EH (cell line): ENCODE measurements at places on chromosomes 13 and 19.

DNA sequence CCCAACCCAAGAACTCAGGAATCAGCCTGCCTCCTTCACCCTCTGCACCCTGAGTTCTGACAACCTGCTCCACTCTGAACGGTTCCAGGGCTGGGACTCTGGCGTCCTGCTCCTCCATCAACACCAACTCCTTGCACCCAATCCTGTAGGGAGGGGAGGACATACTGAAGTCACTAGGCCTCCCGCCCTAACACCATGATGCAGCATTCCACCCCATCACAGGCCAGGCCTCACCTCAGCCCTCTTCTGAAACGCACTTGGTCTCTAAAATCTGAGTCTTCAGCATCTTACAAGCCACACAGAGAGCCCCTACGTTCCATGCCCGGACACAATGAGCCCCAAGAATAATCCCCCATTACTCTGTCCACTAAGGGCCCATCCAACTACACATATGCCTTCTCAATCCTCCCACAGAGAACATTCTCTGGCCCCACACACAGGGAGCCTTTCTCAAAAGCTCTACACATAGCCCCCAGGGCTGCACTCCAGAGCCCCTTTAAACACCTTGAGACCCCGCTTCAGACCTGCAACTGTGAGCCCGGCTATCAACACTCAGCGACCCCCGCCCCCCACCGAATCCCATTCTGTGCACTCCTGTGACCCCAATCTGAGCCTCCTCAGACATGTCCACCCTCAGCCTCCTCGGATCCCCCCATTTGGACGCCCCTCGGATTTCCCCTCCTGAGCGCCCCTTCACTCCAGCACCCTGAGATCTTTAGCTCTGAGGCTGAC, 567 bp downstream of the ALKBH6 start:
- DNase-seq, result no peak

DNA sequence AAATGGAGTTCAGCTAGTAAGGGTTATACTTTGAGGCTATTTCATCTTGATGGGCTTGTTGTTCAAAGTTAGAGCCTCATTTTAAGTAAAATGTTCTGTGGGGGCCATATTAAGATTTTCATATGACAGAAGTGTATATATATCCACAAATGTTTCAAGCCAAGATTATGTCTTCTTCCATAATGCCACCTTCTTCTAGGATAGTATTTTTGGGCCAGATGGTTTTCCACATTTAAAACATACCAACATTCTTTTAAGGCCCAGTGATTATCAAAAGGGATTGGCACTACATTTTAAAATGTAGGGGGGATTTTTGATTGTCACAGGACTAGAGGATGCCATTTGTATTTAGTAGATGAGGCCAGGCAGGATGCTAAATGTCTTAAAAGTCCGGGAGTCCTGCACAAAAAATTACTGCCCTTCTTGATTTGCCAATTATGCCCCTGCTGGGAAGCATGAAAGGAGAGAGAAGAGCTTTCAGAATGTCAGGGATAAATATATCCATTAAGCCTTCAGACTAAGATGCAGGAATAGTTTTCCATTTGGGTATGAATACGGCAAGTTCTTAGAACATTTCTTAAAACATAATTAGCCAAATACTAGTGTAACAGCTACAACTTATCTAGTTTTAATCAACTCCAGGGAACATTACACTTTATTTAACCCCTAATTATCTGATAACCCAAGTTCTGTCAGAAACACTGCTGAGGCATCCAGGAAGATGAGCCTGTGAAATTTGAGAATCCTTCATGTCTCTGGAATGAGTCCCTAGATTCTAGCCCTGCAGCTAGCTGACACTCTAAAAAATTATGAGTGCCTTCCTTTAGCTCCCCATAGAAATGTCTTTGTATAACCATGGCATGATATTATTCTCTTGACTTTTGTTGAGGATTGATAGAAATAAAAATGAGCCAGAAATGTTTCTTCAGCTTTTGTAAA, 34.0 kb downstream of the ITM2B start:
- peak; percentile 54 for DNase-seq

GRCh38 chr19:51699170-51699569, 6.0 kb downstream of the SPACA6 start:
- DNase-seq, result no peak

GRCh38 chr13:110575322-110576069, 14.0 kb upstream of the RAB20 start:
- DNase-seq, result peak; percentile 52

DNA sequence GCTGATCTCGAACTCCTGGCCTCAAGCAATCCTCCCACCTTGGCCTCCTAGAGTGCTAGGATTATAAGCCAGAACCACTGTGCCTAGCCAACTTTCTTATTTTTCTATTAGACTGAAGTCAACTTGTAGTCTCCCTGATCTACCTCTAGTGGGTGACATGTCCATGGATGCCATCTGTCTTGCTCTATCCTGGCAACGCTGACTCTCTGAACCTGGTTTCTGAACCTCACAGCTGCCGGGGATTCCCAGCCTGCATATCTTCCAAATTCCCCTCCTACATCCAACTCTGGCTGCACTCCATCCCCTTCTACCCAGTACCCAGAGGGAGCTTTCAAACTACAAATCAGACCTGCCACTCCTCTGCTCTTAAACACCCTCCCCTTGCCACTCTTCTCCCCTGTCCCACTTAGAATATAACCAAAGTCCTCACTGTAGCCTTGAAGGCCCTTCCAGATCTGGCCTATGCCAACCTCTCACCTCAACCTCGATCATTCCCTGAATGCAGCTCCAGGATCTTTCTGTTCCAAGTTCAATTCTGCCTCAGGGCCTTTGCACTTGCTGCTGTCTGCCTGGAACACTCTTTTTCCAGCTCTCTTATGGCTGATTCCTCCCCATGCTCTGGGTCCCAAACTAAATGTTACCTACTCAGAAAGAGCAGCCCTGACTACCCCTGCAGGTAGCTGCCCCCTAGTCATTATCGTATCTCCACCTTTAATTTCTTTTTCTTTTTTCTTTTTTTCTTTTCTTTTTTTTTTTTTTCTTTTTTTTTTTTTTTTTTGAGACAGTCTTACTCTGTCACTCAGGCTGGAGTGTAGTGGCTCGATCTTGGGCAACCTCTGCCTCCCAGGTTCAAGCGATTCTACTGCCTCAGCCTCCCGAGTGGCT, 2.2 kb downstream of the CLIP3 start:
- peak; percentile 54 for DNase-seq

DNA sequence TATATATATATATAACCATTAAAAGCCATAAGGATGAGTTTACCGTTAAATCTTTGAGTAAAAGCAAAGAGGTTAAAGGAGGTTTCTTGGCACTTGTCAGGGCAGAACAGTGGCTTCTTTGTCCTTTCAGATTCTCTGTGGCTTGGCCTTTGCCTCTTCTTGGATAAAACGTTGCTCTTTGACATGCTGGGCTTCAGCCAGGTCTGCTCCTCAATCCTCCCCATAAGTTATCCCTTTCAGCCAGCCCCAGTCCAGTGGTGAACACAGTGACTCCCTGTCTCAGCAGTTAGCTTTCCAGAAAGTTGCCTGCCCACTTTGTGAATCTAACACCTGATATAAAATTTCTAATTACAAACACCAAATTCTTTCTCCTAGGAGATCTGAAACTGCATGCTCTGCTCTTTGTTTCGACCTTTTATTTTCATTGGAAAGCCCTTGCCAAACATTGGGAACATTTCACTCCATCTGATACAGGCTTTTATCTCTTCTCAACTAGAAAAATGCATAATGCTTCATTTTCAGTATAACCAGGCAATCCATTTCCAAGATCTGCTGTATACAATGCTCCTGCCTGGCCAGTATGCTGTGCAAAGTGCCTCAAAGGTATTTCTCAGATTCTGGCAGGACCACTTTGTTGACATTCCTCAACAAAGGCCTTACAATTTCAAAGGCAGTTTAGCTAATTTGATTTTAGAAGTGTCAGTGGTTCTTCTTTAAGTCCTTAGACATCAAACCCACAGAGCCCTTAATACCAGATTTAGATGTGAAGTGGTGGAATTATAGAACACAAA, 16.2 kb upstream of the MED4 start:
- DNase-seq, result no peak

DNA sequence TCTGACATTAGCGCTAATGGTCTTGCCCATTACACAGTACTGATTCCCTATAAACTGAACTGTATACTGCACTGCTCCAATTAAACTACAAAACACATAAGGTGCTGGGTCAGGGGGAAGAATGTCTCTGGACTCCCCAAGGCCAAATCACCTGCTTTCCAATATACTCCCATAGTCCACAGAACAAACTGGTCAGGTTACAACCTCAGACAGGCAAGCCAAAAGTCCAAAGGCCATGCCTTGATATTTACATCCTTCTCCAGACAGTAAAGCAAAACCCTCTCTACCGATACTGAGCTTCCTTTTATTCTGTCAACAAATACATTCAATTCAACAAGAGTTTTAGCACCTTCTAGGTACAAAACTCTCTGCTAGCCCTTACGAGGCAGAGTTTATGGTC, 8.9 kb downstream of the ZNF541 start:
- no peak for DNase-seq

DNA sequence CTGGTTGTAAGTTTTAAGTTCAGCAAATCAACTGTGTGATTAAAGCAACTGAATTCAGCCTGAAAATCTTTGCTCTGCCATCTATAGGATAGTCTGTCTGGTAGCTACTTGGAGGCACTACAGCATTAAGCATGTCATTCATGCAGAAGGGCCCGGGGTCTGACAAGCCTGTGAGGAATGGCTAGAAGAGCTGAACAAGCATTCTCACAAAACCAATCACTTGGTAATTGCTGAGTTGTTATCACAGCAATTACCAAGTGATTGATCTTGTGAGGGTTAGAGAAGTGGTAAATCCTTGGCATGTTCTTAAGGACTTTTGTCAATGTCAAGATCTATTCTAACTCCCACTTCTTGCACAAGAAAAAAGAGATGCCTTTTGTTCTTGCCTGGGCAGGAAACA, 356.1 kb downstream of the FGF14 start:
- no peak for DNase-seq

DNA sequence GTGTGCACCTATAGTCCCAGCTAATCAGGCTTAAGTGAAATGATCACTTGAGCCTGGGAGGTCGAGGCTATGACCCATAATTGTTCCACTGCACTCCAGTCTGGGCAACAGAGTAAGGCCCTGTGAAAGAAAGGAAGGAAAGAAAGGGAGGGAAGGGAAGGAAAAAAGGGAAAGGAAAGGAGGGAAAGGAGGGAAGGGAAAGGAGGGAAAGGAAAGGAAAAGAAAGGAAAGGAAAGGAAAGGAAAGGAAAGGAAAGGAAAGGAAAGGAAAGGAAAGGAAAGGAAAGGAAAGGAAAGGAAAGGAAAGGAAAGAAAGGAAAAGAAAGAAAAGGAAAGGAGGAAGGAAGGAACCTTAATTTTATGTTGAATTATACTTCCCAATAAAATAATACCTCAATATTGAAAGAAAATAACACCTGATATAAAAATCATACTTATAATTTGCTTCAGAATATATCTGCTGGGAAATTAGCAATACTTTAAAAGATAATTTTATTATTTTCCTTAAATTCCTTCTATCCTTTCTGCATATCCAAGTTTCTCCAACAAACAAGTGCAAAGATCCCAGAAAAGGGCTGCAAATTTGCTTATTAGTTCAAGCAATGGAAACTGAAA, 177.3 kb downstream of the KLF12 start:
- no peak for DNase-seq

DNA sequence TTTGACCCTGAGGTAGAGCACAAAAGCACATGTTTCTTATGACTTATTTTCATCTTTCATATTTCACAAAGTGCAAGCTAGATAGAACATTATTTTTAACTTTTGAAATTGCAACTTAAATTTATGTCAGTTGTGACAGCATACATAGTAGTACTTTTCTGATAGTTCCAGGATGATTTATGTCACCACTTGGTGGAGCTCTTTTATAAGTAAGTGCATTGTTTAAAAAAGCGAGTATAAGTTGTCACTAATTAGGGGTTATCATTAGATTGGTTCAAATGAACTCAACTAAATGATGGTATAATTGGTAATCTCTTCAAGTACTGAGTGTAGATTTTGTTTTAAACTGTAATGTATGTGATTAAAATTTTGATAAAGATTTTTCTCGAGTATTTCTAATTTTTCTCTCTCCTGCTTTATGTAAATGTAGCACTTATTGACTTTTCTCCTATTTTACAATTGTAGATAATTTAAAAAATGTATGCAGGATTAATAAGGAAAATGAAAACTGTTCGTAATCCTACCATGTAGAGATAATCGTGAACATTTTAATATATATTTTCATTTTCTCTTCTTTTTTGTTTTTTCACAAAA, 31.1 kb downstream of the RB1 start:
- peak; percentile 57 for DNase-seq

DNA sequence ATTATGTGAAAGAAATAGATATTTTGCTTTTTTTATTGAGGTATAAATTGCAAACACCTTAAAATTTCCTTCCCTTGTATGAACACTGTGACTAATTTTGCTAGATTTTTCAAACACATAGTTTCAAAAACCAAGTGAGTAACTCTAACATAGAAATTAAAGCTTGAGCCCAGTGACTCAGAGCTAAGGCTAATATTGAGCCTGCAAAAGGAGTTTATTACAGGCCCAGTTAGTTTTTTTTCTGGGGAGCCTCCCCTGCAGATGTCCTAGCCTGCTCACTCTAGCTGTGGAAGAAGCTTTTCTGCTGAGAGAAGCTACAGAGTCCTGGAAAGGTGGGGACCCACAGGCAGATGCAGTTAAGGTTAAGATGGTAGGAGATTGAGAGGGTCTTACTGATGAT, 3.4 kb downstream of the ZNF430 start:
- peak; percentile 57 for DNase-seq

- DNase-seq, result peak; percentile 67
Observed at GRCh38 chr19:49677901-49678674, 1.0 kb downstream of the PRMT1 start.

GRCh38 chr19:30111021-30111855, 169.2 kb downstream of the URI1 start:
- DNase-seq, result no peak

DNA sequence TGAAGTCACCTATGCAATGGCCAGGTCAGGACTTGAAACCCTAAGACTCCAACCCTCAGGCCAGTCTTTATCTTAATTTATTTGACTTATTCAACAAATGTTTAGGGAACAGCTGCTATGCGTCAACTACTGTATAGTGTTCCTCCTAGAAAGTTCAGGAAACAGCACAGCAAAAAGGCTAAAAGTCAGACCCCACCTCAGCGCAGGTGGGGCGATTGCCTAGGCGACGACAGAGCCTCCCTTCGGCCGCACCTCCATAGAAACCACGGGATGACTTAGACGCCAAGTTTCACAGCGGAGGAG, 502 bp downstream of the VRK3 start:
- no peak for DNase-seq

GRCh38 chr13:73844986-73845385, 289.2 kb downstream of the KLF12 start:
- peak; percentile 49 for DNase-seq

DNA sequence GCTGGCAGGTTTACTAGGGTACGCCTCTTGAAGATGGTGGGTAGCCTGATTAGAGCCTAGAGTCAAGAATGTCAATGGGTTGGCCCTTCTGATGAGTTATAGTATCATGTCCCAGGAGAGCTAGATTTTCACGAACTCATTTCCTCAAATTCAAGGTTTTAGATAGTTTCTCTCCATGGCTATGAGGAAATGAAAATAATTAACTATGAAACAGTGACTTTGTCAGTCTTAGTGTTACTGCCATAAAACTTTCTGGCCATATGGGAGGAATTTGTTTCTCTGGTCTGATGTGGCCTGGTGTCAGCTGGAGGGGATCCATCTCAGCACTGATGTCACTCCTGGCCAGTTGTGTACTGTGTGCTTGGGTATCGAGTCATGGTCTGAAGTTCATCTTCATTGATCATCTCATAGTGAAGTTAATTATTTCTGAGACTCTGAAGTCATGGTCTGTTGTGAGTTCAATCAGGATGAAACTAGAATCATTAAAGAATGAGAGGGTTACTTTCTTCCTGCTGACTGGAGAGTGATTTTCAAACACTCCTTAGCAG, 49.4 kb upstream of the TNFSF11 start:
- no peak for DNase-seq
